Calu3 (cell line): ENCODE measurements at places on chromosomes 3 and 15. TPM values are rescaled to one million over a fixed set of nuclear protein-coding genes. Genes with fewer than 3 reads are reported as not detected.

- DNase-seq = no peak
These were observed 246.2 kb downstream of the LSAMP start for GRCh38 chr3:116199063-116199462.

DNA sequence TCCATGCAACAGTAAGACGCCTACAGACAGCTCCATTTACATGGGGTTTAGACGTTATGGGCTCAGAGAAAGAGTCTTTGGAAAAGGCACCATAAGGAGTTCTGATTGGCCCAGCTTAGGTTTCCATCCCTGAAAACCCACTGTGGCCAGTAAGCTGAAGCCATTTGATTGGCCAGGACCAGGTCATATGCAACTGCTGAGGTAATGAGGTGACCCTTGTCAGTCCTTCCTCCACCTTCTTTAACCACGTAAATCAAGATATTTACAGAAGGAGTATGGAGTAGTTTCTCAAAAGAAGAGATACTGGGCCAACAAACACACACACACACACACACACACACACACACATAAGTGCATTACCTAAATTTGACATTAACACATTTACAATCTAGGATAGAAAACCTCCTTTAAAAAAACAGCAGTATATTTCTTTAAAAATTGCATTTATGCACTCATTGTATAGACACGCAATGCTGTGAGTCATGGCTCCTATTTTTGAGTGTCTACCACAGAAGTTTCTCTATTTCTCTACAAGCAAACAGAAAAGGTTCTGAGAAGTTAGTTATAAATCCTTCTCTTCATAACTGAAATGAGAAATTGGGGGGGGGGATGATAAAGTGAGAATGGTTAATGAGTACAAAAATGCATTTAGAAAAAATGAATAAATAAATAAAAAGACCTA is 16.3 kb upstream of the MB21D2 start:
- no peak for DNase-seq

DNA sequence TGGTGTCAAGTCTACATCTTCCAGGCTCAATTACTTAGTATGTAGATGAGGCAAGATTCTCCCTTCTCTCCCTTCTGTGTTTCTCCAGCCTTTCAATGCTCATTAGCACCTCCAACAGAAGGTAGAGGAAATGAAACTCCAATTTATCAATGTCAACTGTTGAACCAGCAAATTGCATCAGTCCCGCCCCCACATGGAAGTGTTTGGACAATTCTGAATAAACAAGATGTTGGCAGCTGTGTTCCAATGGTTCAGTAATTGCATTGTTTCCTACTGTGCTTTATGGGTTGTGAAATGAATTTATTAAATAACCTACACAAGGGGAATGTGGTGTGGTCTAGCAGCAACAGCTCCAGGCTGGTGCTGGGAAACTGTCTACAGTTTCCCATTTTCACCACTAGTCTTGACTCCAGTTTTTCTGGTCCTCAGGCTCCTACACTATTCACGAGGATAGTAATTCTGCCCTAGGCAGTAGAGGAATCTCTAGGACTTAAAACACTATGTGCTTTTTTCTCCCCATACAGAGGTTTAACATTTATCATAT is 91.9 kb downstream of the MB21D2 start:
- peak; percentile 51 for DNase-seq

DNA sequence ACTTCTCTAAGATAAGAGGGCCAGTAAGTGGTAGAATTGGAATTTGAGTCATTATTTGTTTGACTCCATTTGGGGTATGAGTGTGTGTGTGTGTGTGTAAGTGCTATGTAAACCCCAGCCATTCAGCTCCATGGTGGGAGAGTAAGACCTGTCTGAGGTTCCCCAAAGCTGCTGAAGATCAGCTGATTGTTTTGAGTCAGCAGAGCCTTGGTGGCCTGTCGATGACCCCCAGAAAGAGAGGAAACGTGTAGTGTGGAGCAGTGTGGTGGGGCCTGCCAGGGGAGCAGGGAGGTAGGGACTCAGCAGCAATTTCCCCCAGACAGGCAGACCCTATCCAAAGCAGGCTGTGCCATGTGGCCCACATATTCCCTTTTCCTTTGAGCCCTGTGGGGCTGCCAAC is 5.3 kb downstream of the DVL3 start:
- no peak for DNase-seq

- DNase-seq = no peak
These were observed 4.7 kb downstream of the EHD4 start for GRCh38 chr15:41967506-41968206.

DNA sequence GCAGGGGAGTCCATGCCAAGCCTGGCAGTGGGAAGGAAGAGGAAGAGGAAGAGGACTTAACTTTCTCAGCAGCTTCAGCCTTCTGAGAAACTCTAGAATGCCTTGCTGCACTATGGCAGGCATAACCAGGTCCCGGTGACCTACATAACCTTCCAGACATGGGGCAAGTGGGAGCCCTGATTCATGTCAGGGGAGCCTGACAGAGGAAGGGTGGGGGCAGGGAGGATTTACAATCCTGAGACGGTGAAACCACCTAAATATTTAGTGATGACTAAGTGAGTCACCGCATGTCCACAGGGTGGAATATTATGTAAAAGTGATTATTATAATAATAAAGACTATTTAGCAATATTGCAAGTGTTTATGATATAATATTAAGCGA is 46.7 kb downstream of the AMOTL2 start:
- peak; percentile 61 for DNase-seq

DNA sequence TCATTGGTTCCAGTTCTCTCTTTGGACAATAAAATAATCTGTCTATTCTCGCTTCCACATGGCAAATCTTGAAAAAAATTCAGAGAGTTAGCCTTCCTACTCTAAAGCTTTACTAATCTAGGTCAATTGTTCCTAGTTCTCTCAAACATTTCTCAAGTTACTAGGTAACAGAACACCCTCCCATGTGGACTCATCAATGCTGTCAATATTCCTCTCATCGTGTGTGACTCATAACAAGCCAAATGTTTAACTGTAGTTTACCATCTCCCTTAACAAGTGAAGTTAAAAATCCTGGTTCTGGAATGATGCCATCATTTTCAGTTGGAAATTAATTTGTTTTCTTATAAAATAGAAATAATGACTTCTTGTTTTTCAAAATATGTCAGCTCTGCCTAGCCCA is 438.6 kb downstream of the ROBO1 start:
- DNase-seq = no peak

GRCh38 chr3:123757281-123757940 is 126.7 kb downstream of the MYLK start:
- DNase-seq = peak; percentile 60

- no peak for DNase-seq
These were observed 18.3 kb downstream of the MAGEL2 start for GRCh38 chr15:23629234-23629805.

DNA sequence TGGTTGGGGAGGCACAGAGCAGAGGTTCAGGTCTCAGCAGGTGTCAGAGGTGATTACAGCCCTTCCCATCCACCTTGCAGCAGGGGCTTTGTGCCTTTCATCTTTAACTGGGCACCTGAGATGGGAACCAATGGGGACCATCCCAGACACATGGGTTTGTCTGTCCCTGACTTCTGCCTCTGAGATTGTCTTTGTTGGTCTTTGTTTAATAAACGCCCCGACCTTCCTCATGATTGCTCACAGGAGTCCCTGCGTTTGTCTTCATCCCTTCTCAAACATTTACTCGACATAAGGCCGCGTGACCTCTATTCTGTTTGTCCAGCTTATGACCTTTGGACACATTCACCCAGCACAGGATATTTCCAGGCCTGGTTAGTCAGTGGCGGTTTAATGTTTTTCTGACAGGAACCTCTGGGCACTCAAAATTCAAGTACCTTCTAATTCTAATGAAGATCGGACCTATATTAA is 5.9 kb downstream of the ZSCAN2 start:
- DNase-seq = no peak

DNA sequence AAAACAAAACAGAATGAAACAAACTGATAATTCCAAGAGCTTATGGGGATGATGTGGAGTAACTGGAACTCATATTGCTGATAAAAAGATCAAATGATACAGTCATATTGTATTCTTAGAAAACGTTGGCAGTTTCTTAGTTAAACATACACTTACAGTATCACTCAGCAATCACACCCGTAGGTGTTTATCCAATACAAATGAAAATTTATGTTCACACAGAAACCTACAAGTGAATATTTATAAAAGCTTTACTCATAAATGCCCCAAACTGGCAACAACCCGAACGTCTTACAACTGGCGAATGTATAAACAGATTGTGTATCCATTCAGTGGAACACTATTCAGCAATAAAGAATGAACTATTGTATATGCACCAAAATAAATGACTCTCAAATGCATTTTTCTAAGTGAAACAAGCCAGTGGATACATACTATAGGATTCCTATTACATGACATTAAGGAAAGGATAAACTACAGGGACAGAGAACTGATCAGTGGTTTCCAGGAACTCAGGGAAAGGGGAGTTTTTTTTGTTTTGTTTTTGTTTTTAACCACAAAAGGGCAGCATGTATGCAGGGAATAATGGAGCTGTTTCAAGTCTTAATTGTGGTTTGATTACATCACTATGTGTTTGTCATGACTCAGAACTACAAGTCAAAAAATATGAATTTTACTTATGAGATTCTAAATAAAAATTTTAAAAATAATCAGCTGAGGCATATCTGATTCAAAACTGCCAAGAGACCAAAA is 71.8 kb upstream of the NDUFB4 start:
- no peak for DNase-seq

GRCh38 chr15:36447373-36447772 is 132.1 kb upstream of the CDIN1 start:
- no peak for DNase-seq

GRCh38 chr3:158094235-158095110 is 11.7 kb downstream of the SHOX2 start:
- DNase-seq = no peak

GRCh38 chr3:16200411-16200810 is 25.9 kb downstream of the GALNT15 start:
- DNase-seq = no peak

DNA sequence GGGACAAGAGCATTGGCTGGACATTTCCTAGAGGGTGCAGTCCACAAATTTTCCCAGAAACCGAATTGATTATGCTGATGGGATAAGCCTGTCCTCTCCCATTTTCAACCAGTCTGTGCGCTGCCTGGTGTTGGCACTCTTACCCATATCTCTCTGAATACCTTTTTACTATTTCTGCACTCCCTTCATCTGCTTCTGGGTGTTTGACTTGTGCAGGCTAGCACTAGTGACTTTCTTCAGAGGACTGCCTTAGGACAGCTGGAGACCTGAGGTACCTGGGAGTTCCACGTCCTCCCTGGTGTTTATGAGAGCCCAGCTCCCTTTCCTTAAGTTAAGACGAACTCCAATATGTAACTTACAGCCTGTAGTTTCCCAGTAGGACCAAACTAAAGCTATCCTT is 50.2 kb downstream of the RBMS3 start:
- DNase-seq = no peak

DNA sequence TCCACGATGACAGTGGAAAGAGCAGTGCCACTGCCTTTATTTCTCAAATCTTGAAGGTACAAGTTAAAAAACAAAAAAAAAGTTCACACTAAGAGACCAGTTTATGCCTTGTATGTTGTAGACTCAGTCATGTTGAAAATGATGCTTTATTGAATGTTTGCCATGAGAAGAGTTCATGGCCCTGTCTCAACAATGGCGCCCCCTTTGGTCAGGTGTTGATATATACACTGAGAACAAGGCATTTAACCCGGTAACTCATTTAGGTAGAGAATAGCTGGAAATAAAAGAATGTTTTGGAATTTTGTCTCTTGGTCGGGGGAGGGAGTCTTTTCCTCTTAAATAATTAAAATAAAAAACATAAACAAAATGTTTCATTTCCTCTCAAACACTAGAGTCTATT is 145.6 kb upstream of the SLC2A2 start:
- peak; percentile 30 for DNase-seq

- DNase-seq = no peak
These were observed 15.5 kb upstream of the TBL1XR1 start for GRCh38 chr3:177212756-177213155.

- DNase-seq = no peak
These were observed 249.1 kb downstream of the PLCL2 start for GRCh38 chr3:17133632-17134545.

GRCh38 chr3:13308380-13308801 is 111.7 kb downstream of the NUP210 start:
- DNase-seq = peak; percentile 47

DNA sequence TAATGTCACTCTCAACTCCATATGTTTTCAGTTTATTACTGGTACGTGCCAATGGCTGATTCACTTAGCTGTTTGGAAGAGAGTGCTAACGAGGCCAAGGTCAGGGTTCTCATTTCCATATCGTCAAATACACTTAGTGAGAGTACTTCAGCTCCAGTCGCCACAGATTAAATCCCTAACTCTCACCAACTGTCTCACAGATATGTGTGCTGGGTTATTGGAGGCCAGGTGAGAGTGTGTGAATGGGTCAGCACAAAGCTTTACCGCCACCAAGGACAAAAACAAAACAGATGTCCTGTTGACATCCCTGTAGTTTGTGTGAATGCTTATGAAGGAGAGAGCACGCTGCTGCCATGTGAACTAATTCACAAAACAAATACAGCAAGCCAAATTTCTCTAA is 133.5 kb upstream of the TBL1XR1 start:
- DNase-seq = no peak

GRCh38 chr15:57436961-57437360 is 60.7 kb downstream of the CGNL1 start:
- DNase-seq = no peak

DNA sequence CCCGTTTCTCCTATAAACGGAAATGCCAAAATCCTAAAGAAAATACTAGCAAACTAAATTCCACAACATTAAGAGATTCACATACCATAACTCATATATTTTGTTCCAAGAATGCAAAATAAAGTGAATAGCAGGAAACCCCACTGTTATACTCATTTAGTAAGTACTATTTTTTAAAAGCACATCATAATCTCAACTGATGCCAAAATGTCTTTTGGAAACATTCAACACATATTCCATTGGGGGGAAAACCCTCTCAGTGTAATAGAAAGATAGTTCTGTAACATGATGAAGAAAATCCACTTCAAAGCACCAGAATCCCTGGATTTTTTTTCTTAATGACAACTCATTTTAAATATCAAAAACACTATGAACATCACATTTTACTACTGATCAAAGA is 93.0 kb upstream of the EIF1B start:
- DNase-seq = no peak

DNA sequence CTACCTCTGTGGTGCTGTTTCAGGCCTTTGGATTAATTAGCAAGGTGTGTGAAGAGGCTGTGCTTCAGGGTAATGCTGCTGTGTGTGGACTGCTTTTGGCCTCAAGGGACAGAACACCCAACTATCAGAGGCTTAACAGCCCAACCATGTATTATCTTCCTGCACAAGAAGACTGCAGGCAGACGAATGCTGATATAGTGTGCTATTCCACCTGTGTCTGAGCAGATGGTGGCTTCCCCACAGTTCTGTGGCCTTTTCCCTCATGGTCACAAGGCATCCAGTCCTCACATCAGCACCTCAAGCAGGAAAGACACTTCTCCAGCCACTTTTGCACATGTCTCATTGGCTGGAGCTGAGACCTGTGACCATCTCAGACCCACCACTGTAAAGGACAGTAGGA is 76.6 kb downstream of the CHCHD6 start:
- no peak for DNase-seq

GRCh38 chr3:197038679-197039462 is 9.3 kb upstream of the MELTF start:
- no peak for DNase-seq

GRCh38 chr15:99212406-99212805 is 37.0 kb downstream of the TTC23 start:
- DNase-seq = no peak

The DISP2 gene
- 1.1 and 1.3 TPM in 2 replicates for total RNA-seq

The MORC1 gene
- total RNA-seq = not detected in 2 replicates

The AHSG gene
- total RNA-seq = 0.24 and 0.39 TPM in 2 replicates

The C15orf39 gene
- total RNA-seq = 77.2 and 86.5 TPM in 2 replicates

The SYNPR gene
- 0.90 TPM in 1 of 2 replicates, not detected in the other for total RNA-seq

The TMEM40 gene
- 0.42 and 0.98 TPM in 2 replicates for total RNA-seq

The ATG7 gene
- total RNA-seq = 34.6 and 37.3 TPM in 2 replicates

The MESP2 gene
- total RNA-seq = not detected in 2 replicates

The DYNC1LI1 gene
- total RNA-seq = 25.4 and 29.8 TPM in 2 replicates
